ENCODE measurements at places on chromosomes 16 and 17.
A peak's percentile ranks its signal among the peaks of the same experiment; 100 is the strongest.

DNA sequence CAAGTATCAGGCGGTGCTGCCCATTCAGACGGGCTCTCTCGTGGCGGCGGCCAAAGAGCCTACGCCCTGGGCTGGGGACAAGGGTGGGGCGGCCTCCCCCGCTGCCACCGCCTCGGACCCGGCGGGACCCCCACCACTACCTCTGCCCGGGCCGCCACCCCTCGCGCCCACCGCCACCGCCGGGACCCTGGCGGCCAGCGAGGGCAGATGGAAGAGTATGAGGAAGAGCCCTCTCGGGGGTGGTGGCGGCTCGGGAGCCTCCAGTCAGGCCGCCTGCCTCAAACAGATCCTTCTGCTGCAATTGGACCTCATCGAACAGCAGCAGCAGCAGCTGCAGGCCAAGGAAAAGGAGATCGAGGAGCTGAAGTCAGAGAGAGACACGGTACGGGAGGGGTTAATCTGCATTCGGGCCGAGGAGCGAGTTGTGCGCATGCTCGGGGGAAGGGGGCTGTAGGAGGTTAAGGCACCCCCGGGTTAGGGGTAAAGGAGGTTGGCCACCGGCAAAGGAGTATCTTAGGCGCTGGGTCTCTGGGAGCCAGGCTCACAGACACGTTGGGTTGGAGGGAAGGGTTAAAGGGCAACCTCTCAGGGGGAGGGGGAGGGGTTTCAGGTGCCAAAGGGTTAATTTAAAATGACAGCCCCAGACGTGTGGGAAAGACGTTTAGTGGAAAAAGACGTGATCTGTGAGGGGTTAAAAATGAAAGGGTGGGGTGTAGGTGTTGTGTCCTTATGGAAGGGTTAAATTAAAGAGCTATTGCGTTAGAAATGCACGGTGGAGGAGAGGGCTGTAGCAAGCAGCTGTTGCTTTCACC lies 1.4 kb downstream of the MSL1 start:
- DNase-seq = peak; percentile 40

GRCh38 chr17:7626956-7627249 lies 718 bp downstream of the SAT2 start:
- no peak for DNase-seq

GRCh38 chr16:17845031-17845430 lies 374.3 kb upstream of the XYLT1 start:
- DNase-seq = no peak

DNA sequence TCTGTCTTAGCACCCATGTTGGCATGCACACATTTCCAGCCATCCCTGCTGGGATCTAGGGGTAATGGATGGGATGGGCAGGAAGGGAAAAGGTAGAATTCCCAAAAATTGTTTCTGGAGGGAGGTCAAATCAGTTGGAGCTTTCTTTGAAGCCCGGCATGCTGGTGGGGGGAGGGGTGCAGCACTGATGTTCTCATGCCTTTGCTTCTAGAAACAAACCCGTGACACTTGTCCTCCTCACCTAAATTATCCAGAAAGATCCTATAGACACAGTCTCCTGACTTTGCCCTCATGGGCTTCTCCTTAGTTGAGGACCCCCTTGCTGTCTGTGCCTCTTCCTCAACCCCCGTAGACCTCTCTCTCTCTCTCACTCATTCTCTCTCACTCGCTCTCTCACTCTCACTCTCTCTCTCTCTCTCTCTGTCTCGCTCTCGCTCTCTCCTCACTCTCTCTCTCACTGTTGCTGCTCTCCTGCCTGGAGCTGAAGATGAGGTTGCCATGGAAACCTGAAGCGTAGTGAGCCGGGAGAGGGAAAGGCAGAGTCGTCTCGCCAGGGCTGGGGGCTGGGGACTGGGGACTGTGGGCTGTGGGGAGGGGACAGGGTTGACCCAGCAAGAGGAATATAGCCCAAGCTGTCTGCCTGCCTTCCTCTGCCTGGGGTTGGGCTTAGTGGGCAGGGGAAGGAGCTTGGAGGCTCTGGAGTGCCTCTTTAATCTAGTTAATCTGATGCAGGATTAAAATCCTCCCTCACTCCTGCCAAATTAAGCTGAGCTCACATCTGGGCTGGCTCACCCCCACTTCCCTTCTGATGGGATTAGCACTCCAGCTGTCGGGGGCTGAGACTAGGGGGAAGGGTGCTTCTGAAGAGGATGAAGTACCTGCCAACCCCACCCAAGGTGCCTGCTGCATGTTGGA lies 16.1 kb downstream of the LASP1 start:
- no peak for DNase-seq

- no peak for DNase-seq
Observed at GRCh38 chr16:81562174-81562849, 117.7 kb downstream of the CMIP start.

- DNase-seq = no peak
Observed at GRCh38 chr16:25941800-25942499, 250.2 kb downstream of the HS3ST4 start.

GRCh38 chr17:5913032-5913531 lies 157.1 kb upstream of the WSCD1 start:
- DNase-seq = no peak

- DNase-seq = no peak
Observed at GRCh38 chr17:3002538-3003295, 60.7 kb downstream of the OR1D5 start.

- no peak for DNase-seq
Observed at GRCh38 chr17:79988185-79988971, 47.3 kb downstream of the TBC1D16 start.

DNA sequence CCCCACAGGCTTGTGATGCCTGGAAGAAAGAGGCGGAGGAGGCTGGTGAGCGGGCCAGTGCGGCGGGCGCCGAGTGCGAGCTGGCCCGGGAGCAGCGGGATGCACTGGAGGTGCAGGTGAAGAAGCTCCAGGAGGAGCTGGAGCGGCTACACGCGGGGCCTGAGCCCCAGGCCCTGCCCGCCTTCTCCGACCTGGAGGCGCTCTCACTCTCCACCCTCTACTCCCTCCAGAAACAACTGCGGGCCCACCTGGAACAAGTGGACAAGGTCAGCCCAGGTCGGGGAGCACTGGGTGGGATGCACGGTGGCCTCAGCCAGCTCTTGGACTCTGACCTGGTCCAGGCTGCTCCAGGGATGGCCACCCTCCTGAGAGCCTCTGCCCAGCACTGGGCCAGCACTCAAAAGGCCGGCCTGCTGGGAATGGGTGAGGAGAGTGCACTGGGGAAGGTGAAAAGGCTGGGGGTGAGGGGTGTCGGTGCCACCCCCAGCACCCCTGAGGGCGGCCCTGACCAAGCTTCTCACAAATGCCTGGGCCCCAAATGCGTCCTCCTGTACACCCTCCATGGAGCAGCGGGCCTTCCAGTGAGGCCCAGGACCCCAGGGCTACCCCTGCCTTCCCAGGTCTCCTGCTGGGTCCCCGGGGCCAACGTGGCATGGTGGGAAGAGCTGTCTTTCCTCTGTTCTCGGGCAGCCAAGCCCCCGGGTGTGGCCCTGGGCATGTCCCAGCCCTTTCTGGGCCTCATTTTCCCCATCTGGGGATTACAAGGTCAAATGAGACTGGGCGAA lies 20.8 kb downstream of the UNC13D start:
- no peak for DNase-seq

DNA sequence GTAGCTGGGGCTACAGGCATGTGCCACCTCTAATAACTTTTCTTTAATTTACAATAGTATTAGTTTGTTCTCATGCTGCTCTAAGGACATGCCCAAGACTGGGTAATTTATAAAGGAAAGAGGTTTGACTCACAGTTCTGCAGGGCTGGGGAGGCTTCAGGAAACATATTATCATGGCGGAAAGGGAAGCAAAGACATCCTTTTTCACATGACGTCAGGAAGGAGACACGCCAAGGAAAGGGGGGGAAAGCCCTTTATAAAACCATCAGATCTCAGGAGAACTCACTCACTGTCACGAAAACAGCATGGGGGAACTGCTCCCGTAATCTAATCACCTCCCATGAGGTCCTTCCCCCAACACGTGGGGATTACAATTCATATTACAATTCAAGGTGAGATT lies 18.3 kb downstream of the IL4R start:
- no peak for DNase-seq

DNA sequence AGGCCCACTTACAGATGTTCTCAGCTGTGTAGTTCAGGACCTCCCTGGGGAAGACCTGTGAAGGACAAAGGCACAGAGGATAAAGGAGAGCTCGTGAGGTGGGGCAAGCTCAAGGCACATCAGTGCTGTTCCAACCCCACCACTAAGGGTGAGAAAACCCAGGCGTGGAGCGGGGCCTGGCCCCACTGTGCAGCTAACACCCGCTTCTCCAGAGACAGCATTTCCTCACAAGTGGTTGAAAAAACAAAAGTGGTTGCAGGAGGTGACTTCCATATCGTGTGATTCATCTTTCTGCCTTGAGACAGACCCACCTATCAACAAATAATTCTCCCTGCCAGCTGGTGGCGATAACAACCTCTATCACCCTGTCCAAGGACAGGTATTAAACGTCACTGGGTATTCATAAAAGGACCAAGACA lies 30.0 kb downstream of the SNN start:
- peak; percentile 15 for DNase-seq

- DNase-seq = no peak
Observed at GRCh38 chr16:57960310-57960709, 10.6 kb downstream of the CNGB1 start.

- DNase-seq = no peak
Observed at GRCh38 chr16:53891409-53892139, 187.6 kb downstream of the FTO start.

- DNase-seq = no peak
Observed at GRCh38 chr16:85507342-85507741, 105.8 kb upstream of the GSE1 start.

DNA sequence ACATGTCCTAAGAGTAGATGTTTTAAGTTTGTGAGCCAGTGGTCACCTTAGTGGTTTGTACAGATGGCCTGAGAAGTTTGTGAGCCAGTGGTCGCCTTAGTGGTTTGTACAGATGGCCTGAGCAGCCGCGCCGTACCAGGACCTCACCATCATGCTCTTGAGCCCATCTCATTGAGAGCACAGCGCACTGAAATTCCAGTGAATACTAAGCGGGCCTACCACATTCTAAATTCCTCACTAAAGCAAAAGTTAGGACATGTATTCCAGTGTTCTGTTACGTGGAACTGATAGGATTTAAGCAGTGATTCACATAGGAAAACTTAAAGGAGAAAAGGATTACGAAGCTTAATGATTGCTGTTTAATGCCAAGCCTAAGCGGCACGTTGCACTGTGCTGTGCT lies 3.9 kb downstream of the USP10 start:
- DNase-seq = no peak

GRCh38 chr16:56081371-56081770 lies 109.9 kb upstream of the GNAO1 start:
- DNase-seq = no peak

DNA sequence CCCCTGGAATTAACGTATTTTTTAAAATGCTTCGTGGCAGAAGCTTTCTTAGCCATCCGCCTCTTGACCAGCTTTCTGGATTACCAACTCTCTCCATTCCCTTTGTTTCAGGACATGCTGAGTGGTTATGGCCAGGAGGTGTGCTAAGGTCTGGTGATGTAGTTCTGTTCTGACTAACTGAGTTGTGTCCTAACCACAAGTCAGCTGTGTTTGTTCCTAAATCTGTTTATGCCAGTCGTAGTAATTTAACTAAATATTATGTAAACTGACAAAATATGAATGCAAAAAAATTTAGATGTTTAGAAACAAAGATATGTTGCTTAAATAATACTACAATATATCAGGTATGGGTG lies 61.6 kb downstream of the MRTFB start:
- DNase-seq = no peak

DNA sequence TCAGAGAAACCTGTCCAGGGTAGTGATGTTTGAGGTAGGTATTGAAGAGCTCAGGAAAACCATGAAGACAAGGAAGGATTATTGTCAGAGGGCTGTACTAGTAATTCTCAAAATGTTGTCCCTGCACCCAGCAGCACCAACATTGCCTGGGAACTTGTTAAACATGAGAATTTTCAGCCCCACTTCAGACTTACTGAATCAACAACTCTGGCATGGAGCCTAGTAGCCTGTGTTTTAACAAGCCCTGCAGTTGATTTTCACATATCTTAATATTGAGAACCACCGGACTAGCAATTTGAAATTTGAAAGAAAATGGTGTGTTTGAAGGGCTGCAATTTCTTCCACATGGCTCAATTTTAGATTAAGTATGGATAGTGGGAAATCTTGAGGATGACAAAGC lies 2.8 kb upstream of the KIF2B start:
- no peak for DNase-seq

DNA sequence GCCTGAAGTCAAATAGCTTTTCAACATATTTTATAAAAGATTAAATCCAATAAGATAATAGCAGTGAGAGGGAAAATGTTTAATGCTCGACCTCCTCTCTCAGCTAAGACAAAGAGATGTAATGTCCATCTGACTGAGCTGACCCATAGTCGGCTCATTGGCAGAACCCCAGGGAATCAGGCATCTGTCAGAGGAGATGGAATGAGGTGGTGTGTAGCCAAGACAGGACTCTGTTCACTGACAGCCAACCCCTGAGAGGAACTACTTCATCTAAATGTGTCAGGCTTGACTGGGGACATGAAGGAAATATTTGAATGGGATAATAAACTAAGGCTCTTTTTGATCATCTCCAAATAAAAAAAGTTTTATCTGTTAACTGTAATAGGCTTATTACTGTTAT lies 188.0 kb downstream of the CDH11 start:
- no peak for DNase-seq

GRCh38 chr17:74987909-74988711 lies 678 bp downstream of the CDR2L start:
- DNase-seq = no peak

- no peak for DNase-seq
Observed at GRCh38 chr16:58620396-58620795, 9.2 kb downstream of the CNOT1 start.

GRCh38 chr17:61065263-61065773 lies 334.3 kb upstream of the TBX2 start:
- no peak for DNase-seq

- no peak for DNase-seq
Observed at GRCh38 chr16:49618955-49619354, 237.0 kb downstream of the ZNF423 start.

- DNase-seq = no peak
Observed at GRCh38 chr17:75755990-75756389, 9.0 kb downstream of the GALK1 start.

- no peak for DNase-seq
Observed at GRCh38 chr16:85084841-85085510, 27.3 kb downstream of the CIBAR2 start.

- no peak for DNase-seq
Observed at GRCh38 chr17:32757963-32758362, 119.0 kb downstream of the MYO1D start.

GRCh38 chr16:54289242-54289944 lies 2.8 kb upstream of the IRX3 start:
- DNase-seq = no peak
